Esophagus squamous epithelium (tissue), 5 donors: ENCODE measurements at places on chromosomes 5 and 9.

DNA sequence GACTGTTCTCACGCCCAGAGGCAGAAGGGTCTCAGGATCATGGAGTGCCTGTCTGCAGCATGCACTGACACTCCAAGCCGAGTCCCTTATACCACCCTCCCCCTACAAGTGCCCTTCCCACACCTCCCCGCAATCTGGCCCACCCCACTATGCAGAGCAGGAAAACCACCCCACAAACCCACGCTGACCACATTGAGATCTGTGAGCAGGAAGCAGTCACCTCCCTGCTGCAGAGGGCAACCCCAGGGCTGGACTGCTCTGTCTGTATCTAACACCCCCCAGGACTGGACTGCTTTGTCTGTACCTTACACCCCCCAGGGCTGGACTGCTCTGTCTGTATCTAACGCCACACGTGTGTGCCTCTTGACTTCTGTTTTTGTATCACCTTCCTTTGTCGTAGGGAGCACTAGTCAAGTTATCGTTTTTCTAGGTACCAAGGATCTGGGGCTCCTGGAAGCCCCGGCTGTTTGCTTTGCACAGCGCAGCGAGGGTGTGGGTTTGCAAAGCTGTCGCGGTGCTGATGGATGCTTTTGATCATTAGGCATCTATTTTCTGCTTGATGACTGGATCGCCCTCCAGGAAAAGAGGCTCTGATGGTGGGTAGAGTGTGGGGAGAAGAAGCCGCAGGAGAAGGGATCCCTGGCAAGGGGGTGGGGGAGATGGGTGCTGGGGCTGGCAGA is 21.5 kb downstream of the OLFM1 start:
- DNase-seq, result no peak

DNA sequence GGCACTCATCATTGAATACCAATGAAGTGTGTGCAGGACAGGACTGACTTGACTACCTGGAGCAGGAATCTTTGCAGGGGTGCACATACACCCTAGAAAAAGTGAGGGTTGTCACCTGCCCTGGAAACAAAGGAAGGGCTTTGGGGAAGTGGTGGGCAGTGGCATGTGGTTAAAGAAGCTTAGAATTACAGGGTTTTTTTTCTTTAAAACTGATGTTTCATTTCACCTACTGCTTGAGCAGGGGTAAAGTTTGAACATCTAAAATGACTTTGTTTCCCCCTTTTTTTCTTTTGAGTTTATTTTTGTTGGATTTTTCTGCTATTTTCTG is 2.0 kb upstream of the KDM3B start:
- DNase-seq, result no peak

DNA sequence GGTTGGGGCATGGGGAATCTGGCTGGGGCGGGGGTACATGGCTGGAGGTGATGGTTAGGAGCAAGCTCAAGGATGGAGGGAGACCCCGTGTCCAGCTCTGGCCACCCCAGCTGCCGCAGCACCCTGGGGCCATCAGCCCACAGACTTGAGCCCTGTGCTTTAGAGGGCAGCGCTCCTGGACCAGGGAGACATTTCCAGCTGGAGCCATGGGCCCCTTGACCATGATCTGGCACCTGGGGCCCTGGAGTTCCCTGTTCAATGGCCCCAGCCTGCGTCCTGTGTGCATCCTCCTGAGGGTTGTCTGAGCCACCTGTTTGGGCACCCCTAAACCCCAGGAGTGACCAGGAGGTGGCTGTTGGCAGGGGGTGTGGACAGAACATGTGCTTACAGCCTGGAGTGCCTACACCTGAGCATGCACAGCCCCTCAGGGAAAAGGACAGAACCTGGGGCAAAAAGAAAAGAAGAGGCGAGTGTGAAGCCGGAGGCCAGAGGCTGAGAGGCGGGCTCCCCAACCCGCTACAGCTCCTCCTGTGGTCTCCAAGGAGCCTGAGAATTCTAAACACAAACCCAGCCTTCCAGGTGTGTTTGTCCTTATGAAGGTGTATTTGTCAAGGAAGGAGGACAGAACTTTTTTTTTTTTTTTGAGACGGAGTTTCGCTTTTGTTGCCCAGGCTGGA is 126.7 kb downstream of the C9orf50 start:
- no peak for DNase-seq

- no peak for DNase-seq
These were observed 950.6 kb upstream of the NUDT12 start for GRCh38 chr5:104513121-104513602.

DNA sequence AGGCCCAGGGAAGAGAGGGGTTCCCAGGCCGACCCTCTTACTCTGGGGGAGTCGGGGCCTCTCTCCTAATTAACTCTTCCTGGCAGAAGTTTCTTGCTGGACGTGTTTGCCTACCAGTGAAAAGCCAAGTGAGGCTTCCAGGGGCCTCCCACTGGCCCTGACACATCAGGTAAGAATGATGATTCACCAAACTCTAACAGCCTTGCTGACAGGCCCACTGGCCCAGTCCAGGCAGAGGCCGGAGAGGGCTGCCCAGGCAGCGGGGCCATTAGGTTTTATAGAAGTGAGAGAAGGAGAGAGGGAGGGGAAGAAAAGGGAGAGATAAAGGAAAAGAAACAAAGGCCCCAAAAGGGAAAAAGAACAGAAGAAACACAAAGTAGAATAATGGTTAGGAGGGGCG is 50.8 kb upstream of the FOXE1 start:
- no peak for DNase-seq

GRCh38 chr5:112254303-112254702 is 164.8 kb downstream of the EPB41L4A start:
- DNase-seq, result no peak

- no peak for DNase-seq
These were observed 632.5 kb downstream of the SLCO4C1 start for GRCh38 chr5:101663543-101663942.

DNA sequence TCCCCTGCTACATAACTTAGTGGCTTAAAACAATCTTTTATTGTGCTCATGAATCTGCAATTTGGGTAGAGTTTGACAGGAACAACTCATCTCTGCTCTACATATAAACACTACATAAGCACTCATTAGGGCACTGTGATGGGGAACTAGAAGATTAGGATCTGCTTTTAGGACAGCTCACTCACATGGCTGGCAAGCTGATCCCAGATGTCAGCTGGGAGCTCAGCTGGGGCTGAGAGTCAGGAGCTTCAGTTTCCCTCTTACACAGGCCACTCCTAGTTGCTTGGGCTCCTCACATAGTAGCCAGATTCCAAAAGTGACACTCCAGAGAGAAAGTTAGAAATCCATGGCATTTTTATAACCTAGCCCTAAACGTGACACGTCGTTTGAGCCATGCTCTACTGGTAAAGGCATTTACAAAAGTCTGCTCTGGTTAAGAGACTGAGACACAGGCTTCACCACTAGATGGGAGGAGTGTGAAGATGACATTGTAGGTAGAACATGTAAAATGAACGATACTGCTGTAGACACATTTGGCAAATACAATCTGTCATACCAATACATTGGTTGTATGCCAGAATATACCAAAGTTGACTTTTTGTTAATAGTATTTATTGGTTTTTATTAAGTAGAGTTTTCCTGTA is 23.6 kb downstream of the SCAI start:
- no peak for DNase-seq

DNA sequence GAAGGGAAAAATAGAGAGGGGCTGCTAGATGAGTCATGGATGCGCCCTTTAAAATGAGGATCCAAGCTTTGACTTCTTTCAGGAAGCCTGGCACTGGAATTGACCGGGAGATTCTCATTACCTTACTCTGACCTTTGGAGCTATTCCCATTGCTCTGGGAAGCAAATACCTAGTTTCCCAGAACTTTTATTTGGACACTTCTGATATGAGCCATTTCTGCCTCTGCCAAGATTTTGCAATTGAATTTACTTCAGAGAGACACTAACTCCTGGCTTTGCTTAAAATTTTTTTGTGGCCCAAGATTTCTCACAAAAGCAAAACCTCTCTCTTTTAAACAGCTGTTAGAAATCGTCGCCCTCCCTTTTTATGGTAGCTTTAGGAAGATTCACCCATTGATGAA is 15.7 kb upstream of the AGXT2 start:
- no peak for DNase-seq
